ENCODE measurements at places on chromosomes 3 and 15. TPM values are rescaled to one million over a fixed set of nuclear protein-coding genes. Genes with fewer than 3 reads are reported as not detected.

Gene ZNF197
- total RNA-seq, result 14.2 TPM

- no peaks in the 10 kb centered on the region for H3K36me3 ChIP-seq
- H3K4me1 ChIP-seq, result no peaks in the 10 kb centered on the region
- no peaks in the 10 kb centered on the region for H3K27me3 ChIP-seq
- H3K4me3 ChIP-seq, result no peak overlapping the region
- no peak overlapping the region for H3K27ac ChIP-seq
These were observed 82.6 kb upstream of the TRIM42 start for GRCh38 chr3:140595295-140595694.

Gene SAMD7
- total RNA-seq, result not detected

GRCh38 chr3:149820183-149820582, 7.2 kb downstream of the RNF13 start:
- H3K4me1 ChIP-seq, result peaks cover 28% of the 10 kb centered on the region
- no peaks in the 10 kb centered on the region for H3K36me3 ChIP-seq
- H3K4me3 ChIP-seq, result no peak overlapping the region
- no peak for DNase-seq
- no peaks in the 10 kb centered on the region for H3K27me3 ChIP-seq

GRCh38 chr15:85681386-85681785, 113.3 kb downstream of the KLHL25 start:
- no peak overlapping the region for H3K27ac ChIP-seq
- H3K4me1 ChIP-seq, result no peaks in the 10 kb centered on the region
- DNase-seq, result no peak
- H3K4me3 ChIP-seq, result no peak overlapping the region
- H3K36me3 ChIP-seq, result peaks cover 6% of the 10 kb centered on the region

Gene MOBP
- total RNA-seq, result not detected

DNA sequence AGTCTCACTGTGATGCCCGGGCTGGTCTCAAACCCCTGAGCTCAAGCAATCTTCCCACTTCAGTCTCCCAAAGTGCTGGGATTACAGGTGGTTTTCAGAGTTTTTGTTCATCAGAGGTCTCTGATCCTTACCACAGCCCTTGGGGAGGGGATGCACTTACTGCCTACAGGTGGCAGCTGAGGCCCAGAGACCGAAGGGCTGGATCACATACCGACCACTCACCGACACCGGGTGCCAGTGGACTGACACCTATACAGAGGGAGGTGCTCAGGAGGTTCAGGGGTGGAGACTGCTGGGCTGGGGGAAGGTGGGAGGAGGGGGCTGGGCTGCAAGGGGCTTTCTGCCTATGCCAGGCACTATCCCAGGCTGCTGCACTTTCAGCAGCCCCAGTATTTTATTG, 19.5 kb downstream of the DUSP7 start:
- H3K27me3 ChIP-seq, result no peaks in the 10 kb centered on the region
- H3K27ac ChIP-seq, result no peak overlapping the region
- H3K4me1 ChIP-seq, result no peaks in the 10 kb centered on the region

Gene MB21D2
- total RNA-seq, result 1.1 TPM

DNA sequence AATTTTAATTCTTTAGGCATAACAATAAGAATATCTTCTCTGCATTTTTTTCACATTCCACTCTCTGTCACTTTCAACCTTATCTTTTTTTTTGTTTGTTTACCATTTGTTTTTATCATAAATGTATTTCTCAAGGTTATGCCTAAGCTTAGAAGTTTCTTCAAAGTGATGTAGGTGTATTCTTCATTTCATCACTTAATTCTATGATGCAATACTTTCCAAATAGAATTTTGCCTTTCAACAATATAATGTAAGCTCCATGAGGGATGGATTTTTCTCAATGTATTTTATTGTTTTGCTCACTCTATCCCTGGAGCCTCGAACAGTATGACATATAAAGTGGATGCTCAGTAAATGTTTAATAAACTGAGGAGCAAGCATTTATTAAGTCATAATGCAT, 444.9 kb downstream of the EPHA6 start:
- no peaks in the 10 kb centered on the region for H3K27me3 ChIP-seq
- no peak overlapping the region for H3K4me3 ChIP-seq
- no peaks in the 10 kb centered on the region for H3K36me3 ChIP-seq

GRCh38 chr15:71780115-71780976, 30.0 kb upstream of the NR2E3 start:
- no peak overlapping the region for H3K27ac ChIP-seq
- H3K4me3 ChIP-seq, result no peak overlapping the region
- no peaks in the 10 kb centered on the region for H3K4me1 ChIP-seq
- H3K36me3 ChIP-seq, result no peaks in the 10 kb centered on the region
- peak; percentile 16 for DNase-seq

- H3K4me3 ChIP-seq, result no peak overlapping the region
- no peaks in the 10 kb centered on the region for H3K27me3 ChIP-seq
- no peaks in the 10 kb centered on the region for H3K36me3 ChIP-seq
- H3K27ac ChIP-seq, result no peak overlapping the region
These were observed 2.8 kb downstream of the PLXNB1 start for GRCh38 chr3:48426944-48427629.

- no peaks in the 10 kb centered on the region for H3K27me3 ChIP-seq
- H3K27ac ChIP-seq, result peak within 1 kb of the TSS; percentile 88
- H3K4me1 ChIP-seq, result peaks cover 62% of the 10 kb centered on the region
These were observed at the start of gene NUP210 for GRCh38 chr3:13420045-13420830. NUP210 (minus strand) TSS chr3:13420322; CDS start chr3:13420226, 96 bp downstream.

GRCh38 chr3:140724856-140725812, 47.3 kb downstream of the TRIM42 start:
- no peaks in the 10 kb centered on the region for H3K4me1 ChIP-seq
- DNase-seq, result no peak
- H3K27me3 ChIP-seq, result no peaks in the 10 kb centered on the region

GRCh38 chr15:70195171-70195570, 97.5 kb upstream of the TLE3 start:
- H3K27ac ChIP-seq, result no peak overlapping the region
- H3K4me1 ChIP-seq, result no peaks in the 10 kb centered on the region
- no peak for DNase-seq
- no peak overlapping the region for H3K4me3 ChIP-seq
- H3K36me3 ChIP-seq, result no peaks in the 10 kb centered on the region
- no peaks in the 10 kb centered on the region for H3K27me3 ChIP-seq

DNA sequence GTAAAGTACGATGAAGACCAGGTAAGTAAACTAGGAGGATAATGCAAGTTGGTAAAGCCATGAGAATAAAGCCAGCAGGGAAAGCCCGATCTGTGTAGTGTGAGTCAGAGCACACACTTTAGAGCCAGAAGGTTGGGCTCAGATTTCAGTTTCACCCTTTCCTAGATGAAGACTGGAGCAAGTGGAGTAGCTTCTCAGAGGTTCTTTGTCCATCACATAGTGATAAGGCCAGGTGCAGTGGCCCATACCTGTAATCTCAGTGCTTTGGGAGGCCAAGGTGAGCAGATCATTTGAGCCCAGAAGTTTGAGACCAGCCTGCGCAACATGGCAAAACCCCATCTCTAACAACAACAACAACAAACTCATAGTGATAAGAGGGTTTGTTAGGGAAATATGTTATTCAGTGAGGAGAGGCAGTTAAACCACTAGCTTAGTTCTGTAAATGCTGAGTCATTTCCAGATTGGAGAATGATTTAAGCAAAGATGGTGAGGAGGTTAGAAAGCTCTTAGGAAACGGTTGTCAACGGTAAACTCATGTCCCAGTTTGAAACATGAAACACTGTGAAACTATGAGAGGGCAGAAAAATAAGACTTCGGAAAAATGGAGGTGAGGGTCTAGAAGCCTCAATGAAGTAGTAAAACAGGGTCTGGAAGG, 39.0 kb downstream of the IL12A start:
- H3K36me3 ChIP-seq, result no peaks in the 10 kb centered on the region
- H3K4me3 ChIP-seq, result no peak overlapping the region
- H3K27ac ChIP-seq, result no peak overlapping the region

Gene CFAP100
- total RNA-seq, result not detected

DNA sequence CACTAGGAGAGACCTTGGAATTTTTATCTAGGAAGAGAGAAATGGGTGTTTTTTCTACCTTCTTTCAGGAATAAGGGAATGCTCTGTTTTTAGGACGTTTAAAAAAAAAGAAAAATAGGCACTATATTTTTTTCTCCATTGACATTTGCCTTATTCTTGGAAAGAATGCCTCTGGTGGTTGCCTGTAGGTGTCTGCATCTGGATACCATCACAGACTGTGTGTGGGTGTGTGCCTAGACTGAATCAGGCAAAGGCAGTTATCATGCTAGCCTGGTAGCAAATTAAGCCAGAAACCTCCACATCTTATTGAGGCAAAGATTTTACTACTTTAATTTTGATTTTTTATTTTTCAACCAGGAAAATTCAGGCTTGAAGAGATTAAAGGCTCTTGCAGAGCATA, 513.6 kb upstream of the KCNMB2 start:
- H3K27me3 ChIP-seq, result no peaks in the 10 kb centered on the region
- H3K4me3 ChIP-seq, result no peak overlapping the region
- no peak overlapping the region for H3K27ac ChIP-seq
- no peak for DNase-seq

- H3K36me3 ChIP-seq, result no peaks in the 10 kb centered on the region
- no peaks in the 10 kb centered on the region for H3K27me3 ChIP-seq
- H3K4me3 ChIP-seq, result no peak overlapping the region
These were observed 1034.4 kb upstream of the NR2F2 start for GRCh38 chr15:95295896-95296625.

- no peak for DNase-seq
- no peaks in the 10 kb centered on the region for H3K4me1 ChIP-seq
- H3K36me3 ChIP-seq, result no peaks in the 10 kb centered on the region
- no peak overlapping the region for H3K27ac ChIP-seq
- H3K27me3 ChIP-seq, result no peaks in the 10 kb centered on the region
- H3K4me3 ChIP-seq, result no peak overlapping the region
These were observed 183.3 kb upstream of the ROPN1 start for GRCh38 chr3:124174910-124175874.

GRCh38 chr15:99981839-99982658, 248.8 kb upstream of the LYSMD4 start:
- H3K36me3 ChIP-seq, result no peaks in the 10 kb centered on the region
- no peak overlapping the region for H3K4me3 ChIP-seq
- no peaks in the 10 kb centered on the region for H3K27me3 ChIP-seq
- no peak for DNase-seq

Gene NISCH
- 65.7 TPM for total RNA-seq

GRCh38 chr3:162764808-162765071, 1268.1 kb downstream of the OTOL1 start:
- H3K27me3 ChIP-seq, result no peaks in the 10 kb centered on the region
- H3K27ac ChIP-seq, result no peak overlapping the region
- H3K36me3 ChIP-seq, result no peaks in the 10 kb centered on the region
- H3K4me1 ChIP-seq, result no peaks in the 10 kb centered on the region
- no peak overlapping the region for H3K4me3 ChIP-seq

DNA sequence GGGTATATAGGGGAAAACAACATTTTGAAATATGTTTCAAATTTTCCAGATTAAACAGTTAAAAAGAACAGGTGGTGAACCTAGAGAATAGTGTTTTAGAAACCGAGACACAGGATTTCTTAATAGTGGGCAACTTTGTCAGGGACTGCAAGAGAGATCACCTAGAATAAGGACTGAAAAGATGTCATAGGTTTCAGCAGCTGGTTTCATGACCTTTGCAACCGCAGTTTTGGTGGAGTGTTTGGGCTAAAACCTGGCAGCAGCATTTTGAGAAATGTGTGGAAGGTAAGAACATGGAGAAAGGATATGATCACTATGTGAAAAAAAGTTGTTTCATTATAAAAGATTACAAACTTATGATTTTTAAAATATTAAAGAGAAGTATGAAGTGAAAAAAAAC, 34.9 kb downstream of the PRKCI start:
- H3K4me1 ChIP-seq, result no peaks in the 10 kb centered on the region
- H3K4me3 ChIP-seq, result no peak overlapping the region
- H3K27ac ChIP-seq, result no peak overlapping the region
- H3K27me3 ChIP-seq, result no peaks in the 10 kb centered on the region

GRCh38 chr3:159881208-159881607, 107.4 kb upstream of the IL12A start:
- no peak overlapping the region for H3K27ac ChIP-seq
- no peaks in the 10 kb centered on the region for H3K27me3 ChIP-seq
- no peaks in the 10 kb centered on the region for H3K36me3 ChIP-seq
- DNase-seq, result no peak

Gene GJD2
- total RNA-seq, result not detected

- no peak for DNase-seq
- H3K4me1 ChIP-seq, result no peaks in the 10 kb centered on the region
- H3K36me3 ChIP-seq, result no peaks in the 10 kb centered on the region
- H3K4me3 ChIP-seq, result no peak overlapping the region
These were observed 37.2 kb upstream of the DLG1 start for GRCh38 chr3:197335428-197336132.

GRCh38 chr15:92714077-92714476, 58.5 kb upstream of the FAM174B start:
- H3K4me1 ChIP-seq, result no peaks in the 10 kb centered on the region
- no peak overlapping the region for H3K27ac ChIP-seq
- DNase-seq, result no peak
- peak overlapping the region; percentile 44 for H3K4me3 ChIP-seq

DNA sequence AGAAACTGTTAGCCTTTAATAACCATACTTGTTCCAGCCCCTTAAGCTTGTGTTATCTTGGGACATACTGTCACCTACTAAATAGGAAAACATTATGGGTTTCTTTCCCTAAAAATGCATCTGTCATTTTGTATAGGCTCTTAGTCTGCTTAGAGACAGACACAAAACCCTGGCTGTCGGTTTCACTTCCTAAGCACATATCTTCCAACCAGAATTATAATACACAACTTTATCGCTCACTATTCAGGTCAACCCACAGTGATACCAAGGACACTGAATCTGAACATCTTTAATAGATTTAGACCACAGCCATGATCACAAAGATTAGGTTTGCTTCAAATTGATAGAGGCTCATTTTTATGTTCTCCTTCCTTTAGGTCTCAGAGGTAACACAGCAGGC, 111.8 kb downstream of the CFAP20DC start:
- no peak overlapping the region for H3K27ac ChIP-seq
- H3K4me1 ChIP-seq, result no peaks in the 10 kb centered on the region
- no peaks in the 10 kb centered on the region for H3K36me3 ChIP-seq
- H3K27me3 ChIP-seq, result no peaks in the 10 kb centered on the region
- no peak overlapping the region for H3K4me3 ChIP-seq

Gene PLSCR2
- not detected for total RNA-seq

Gene POLQ
- 12.4 TPM for total RNA-seq

Gene TMEM212
- not detected for total RNA-seq

- H3K27ac ChIP-seq, result peak overlapping the region; percentile 58
- no peaks in the 10 kb centered on the region for H3K36me3 ChIP-seq
- DNase-seq, result no peak
- H3K27me3 ChIP-seq, result no peaks in the 10 kb centered on the region
These were observed 627 bp upstream of the PLS1 start for GRCh38 chr3:142595581-142595950.

Gene UROC1
- total RNA-seq, result not detected

Gene ARGFX
- total RNA-seq, result not detected

- no peaks in the 10 kb centered on the region for H3K4me1 ChIP-seq
- H3K36me3 ChIP-seq, result no peaks in the 10 kb centered on the region
- no peak for DNase-seq
- H3K27me3 ChIP-seq, result no peaks in the 10 kb centered on the region
These were observed 50.0 kb upstream of the ADPGK start for GRCh38 chr15:72833561-72833960.

Gene DIS3L
- 26.5 TPM for total RNA-seq

GRCh38 chr3:2511356-2511755, 412.7 kb downstream of the CNTN4 start:
- no peak for DNase-seq
- no peak overlapping the region for H3K4me3 ChIP-seq
- no peak overlapping the region for H3K27ac ChIP-seq

Gene SLC28A2
- not detected for total RNA-seq

All from CD8-positive, alpha-beta memory T cell (primary cell).